ENCODE measurements at places on chromosomes 7 and 10.

DNA sequence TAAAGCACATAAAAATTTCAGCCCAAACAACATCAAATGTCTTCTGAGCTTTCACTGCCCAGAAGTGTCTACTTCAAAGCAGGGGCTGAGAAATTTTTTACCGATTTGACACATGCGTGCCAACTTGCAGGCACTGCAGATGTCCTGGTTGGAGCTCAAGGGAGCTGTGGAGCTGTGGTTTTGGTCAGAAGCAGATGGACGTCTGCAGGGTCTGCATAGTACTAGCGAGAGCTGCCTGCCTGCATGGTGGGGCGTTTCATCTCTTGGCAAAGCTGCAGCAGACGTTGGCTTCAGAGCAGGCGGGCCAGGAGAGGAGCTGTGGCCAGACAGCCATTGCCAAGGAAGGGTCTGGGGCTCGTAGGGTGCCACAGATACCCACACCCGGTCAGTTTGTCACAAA, 296.7 kb downstream of the GLRX3 start:
- DNase-seq = no peak

GRCh38 chr7:74023092-74023536, 4.9 kb upstream of the ELN start:
- no peak for DNase-seq

DNA sequence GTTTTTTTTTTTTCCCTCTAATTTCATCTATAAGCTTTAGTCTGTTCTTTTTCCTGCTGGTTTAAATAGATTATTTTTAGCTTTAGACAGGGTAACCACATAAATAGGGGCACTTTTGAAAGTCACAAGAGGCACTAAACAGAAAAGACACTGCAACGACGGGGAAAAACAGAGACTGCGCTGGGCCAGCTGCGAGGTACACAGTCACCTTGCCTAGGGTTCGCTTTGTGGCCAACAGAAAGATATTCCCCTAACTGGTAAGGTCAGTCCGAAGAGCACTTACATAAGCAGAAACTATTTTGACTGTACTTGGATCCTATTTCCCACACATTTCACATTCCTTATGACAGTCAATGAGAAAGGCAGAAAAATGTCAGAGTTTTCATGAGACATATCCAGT, 175.6 kb upstream of the PHF14 start:
- no peak for DNase-seq

DNA sequence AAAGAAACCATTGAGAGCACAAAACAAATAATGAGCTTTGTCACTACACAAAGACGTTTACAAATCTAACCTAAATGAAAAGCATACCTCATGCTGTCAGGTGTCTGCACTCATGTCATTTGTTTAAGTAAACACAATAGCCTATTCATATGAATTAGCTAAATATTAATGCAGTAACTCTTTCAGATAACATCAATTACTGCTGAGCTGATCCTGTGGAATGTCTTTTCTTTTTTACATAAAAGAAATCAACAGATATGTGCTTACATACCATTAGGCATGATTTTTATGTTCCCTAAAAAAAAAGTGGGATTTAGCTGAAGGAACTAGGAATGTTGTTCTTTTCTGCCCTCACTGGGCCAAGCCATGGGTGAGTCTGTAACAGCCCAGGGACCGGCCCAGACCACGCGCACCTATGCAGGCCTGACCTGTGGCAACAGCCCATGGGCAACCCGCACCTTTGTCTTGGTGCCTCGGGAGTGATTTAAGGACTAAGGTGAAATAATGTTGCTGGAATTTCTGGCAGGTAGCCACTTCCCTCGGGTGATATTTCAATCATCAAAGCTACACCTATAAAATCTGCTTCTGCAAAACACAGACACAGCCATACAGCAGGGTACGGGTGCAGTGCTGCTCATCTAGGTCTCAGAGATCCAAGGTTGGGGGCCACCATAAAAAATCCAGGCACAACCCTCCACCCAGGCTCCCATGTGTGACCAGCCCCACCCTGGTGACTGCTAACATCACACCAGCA, 44.6 kb downstream of the FGFR2 start:
- no peak for DNase-seq

DNA sequence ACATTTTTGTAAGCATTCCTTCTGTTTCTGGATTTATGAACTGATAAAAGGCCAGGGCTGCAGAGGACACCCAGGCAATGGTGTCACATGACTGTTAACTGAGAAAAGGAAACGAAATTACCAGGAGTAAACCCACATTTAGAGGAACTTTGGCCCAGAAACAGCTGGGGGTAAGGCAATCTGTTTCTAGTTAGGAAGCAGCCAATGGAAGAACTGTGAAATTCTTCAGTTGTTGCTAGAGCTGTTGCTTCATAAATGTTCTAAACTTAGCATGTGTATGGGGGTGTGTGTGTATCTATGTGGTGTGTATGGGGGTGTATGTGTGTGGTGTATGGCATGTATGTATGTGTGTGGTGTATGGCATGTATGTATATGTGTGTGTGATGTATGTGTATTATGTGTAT, 11.8 kb upstream of the PDCD4 start:
- DNase-seq = peak; percentile 14

- no peak for DNase-seq
Observed at GRCh38 chr7:18939771-18940592, 177.5 kb downstream of the TWIST1 start.

GRCh38 chr7:153829525-153829924, 222.7 kb upstream of the DPP6 start:
- no peak for DNase-seq

DNA sequence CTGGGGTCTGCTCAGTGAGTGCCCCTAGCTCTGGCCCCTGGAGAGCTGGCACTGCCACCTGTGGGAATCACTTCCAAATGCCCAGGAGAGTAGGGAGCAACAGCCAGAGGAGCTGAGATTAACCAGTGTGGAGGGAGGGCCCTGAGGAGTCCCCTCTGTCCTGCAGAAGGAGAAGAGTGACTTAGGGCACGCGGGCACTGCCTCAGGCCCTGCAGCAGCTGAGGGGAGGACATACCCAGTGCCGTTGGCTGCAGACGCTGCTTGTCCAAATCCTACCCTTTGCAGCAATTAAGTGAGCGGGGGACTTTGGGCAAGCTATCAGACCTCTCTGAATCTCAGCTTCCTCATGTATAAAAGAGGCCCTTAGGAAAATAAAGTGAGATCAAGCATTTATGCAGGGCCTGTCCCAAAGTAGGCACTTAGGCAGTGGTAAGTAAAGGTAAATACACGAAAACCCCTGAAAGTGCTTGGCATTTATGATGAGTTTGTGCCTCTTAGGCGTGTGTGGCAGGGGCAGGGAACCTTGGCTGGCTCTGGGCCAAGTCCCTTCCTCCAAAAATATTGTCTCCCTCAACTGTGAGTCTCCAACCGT, 16.9 kb downstream of the PRF1 start:
- no peak for DNase-seq

GRCh38 chr10:129704786-129705525, 237.9 kb downstream of the MGMT start:
- no peak for DNase-seq

GRCh38 chr10:76621886-76622620, 1015.6 kb downstream of the KCNMA1 start:
- DNase-seq = no peak

DNA sequence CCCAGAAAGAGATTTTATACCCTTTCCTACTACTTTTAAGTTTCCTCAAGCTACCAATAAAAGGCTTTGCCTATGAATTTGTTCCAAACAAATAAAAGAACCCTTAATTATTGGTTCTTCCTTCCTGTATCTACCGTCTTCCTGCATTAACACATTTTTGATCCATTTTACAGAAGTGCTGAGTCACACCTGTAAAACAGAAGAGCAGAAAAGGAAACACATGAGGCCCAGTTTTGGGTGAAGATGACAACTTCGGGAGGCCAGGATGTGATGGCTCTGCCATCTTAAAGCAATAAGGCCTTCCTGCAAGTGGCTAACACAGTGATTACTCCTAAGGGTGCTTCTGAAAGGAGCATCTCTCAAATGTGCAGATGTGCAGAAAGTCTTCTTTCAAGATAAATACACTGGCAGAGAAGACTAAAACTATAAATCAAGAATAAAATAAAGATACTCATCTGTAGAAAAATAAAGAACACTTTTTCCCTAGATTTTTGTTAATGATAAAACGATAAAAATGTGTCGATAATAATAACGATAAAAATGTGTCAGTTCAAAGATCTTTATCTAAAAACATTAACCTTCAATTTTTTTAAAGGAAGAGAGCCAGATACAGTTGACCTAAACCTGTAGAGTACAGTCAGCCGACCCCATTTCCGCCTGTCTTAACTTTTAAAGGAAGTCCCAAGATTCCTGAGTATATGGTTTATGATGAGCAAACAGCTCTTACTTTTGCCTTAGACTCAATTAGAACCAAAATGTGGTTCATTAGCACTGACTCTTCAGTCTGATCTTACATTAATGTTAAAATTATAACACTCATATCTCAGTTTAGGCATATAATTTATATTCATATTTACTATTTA, 108.6 kb downstream of the UBE2H start:
- DNase-seq = peak; percentile 20

GRCh38 chr10:74658511-74658910, 167.9 kb upstream of the KAT6B start:
- no peak for DNase-seq

GRCh38 chr10:82661701-82662100, 786.7 kb downstream of the NRG3 start:
- no peak for DNase-seq

GRCh38 chr10:79381804-79382221, 34.5 kb downstream of the PPIF start:
- DNase-seq = no peak

DNA sequence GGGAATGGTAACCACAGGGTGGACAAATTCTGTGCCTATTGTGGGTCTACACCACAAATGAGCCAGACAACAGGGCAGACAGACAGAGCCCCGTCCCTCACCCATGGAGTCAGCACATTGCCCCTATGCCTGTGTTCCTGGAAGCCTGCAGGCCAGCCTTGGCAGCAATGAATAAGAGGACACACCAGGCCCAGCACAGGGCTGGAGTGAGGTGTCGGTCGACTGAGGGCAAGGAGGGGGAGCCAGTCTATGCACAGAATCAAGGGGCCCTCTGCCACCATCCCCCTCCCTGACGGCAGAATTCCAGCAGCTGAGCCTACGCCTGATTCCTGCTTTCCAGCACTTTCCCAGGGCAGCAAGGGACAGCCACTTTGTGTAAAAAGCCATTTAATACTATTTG, 98.2 kb downstream of the CALN1 start:
- no peak for DNase-seq

- DNase-seq = no peak
Observed at GRCh38 chr7:24057243-24057642, 226.7 kb upstream of the NPY start.

- DNase-seq = no peak
Observed at GRCh38 chr7:140084142-140084655, 21.4 kb upstream of the PARP12 start.

DNA sequence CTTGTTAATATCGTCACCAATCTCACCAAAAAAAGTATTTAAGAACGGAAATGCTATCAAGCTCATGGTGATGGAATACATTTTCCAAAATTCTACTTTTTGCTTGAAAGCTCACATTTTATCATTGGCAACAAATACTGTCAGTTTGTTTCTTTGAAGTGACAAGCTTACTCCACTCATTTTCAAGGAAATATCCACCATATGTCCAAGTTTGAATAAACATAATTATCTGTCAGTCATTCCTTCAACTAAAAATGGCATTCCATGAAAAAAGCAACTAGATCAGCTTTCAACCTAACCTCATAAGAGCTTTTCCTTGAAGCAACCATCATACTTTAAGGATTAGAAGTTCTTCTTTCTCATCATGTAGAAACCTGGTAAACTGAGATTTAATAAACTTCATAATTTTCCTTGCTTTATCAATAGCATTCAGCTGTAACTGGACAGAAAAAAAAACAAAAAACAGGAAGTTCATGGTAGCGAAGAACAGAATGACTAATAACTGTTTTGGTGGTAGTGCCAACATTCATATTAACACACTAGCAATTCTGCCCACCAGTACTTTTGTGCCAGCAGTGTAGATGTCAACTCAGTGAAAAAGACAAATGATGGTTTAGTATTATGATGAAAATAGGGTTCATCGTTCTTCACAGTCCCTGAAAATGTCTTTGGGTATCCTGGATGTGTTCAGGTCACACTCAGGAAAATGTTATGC, 764.9 kb downstream of the GRM8 start:
- no peak for DNase-seq

- no peak for DNase-seq
Observed at GRCh38 chr10:96585736-96586418, 935 bp downstream of the TM9SF3 start.

- DNase-seq = no peak
Observed at GRCh38 chr10:88196291-88196690, 332.9 kb downstream of the PTEN start.

DNA sequence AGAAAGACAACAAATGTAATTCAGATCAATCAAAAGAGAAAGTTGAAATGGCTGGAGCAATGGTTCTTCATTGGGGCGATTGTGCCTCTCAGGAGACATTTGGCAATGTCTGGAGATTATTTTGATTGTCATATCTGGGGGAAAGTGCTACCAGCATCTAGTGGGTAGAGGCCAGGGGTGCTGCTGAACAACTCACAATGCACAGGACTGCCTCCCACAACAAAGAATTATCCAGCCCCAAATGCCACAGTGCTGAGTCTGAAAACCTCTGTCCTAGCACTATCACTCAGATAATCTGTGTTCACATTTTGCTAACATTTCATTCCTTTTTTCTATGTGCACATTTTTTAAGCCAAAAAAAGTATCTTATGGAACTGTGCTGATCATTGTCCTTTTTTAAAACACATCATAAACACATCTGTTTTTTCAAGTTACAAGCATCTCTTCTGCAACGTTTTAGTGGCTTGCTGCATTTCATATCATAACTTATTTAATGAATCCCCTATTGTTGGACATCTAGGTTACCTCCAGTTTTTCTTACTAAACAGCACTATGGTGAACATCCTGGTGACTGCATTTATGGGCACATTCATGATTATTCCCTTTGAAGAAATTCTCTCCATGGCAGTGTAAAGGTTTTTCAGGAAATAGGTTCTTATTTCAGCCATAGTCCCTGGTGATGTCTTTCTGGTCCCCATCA, 114.2 kb downstream of the C10orf105 start:
- no peak for DNase-seq

GRCh38 chr7:112060625-112061024, 145.6 kb downstream of the DOCK4 start:
- DNase-seq = no peak

DNA sequence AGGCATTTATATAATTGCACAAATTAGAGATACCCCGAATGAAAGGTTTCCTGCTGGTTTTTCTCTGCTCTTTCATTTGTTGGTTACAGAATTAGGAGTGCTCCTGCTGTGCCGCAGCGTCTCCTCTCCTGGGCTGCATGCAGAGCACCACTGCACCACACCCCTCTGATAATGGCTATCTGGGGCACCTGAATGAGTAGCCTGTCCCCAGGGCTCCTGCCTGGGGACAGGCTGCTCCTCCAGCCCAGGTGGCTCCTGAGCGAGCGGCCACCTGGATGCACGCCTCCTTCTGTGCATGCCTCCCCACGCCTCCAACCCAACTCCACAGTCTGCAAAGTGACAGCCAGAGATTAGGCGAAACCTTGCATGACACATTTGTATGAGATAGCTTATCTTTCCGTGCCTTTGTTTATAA, 242.6 kb upstream of the FZD8 start:
- no peak for DNase-seq

GRCh38 chr10:101467286-101467770, 113.4 kb downstream of the BTRC start:
- peak; percentile 48 for DNase-seq

- no peak for DNase-seq
Observed at GRCh38 chr7:47601881-47602249, 20.0 kb upstream of the TNS3 start.

GRCh38 chr7:68470836-68471435, 1127.3 kb upstream of the AUTS2 start:
- DNase-seq = no peak

All from GDM1 (cell line).